ENCODE measurements at places on chromosomes 3 and 15.

DNA sequence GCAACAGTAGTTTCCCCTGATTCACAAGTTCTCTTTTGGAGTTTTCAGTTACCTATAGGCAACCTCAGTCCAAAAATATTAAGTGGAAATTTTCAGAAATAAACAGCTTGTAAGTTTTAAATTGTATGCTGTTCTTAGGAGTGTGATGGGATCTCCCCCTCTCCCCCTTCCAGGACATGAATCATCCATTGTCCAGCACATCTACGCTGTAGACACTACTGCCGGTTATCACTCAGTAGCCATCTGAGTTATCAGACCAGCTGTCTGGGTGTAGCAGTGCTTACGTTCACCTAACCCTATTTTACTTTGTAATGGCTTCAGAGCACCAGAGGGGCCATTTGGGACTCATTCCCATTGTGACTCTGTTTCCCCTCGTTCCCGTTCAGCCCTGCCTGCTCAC lies 96.7 kb upstream of the PLXNA1 start:
- DNase-seq = no peak

- DNase-seq = no peak
Observed at GRCh38 chr3:33425453-33425852, 14.8 kb downstream of the UBP1 start.

GRCh38 chr15:67564968-67565345 lies 22.5 kb downstream of the MAP2K5 start:
- no peak for DNase-seq

DNA sequence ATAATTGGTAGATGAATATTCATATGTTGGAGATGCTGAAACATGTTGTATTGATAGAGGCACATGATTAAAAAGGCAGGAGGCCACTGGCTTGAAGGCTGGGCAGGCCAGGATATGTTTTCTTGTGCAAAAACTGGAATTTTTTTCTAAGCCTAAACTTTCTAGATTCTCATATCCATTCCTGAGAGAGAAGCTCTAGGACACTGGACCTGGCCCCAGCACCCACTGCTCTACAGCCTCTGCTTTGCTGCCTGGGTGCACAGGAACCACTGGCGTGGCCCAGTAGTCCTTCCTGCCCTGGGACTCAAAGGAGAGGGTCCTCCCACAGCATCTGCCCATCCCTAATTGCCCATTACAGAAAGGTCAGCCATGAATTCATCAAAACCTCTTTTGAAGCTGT lies 58.1 kb upstream of the APEH start:
- DNase-seq = no peak

DNA sequence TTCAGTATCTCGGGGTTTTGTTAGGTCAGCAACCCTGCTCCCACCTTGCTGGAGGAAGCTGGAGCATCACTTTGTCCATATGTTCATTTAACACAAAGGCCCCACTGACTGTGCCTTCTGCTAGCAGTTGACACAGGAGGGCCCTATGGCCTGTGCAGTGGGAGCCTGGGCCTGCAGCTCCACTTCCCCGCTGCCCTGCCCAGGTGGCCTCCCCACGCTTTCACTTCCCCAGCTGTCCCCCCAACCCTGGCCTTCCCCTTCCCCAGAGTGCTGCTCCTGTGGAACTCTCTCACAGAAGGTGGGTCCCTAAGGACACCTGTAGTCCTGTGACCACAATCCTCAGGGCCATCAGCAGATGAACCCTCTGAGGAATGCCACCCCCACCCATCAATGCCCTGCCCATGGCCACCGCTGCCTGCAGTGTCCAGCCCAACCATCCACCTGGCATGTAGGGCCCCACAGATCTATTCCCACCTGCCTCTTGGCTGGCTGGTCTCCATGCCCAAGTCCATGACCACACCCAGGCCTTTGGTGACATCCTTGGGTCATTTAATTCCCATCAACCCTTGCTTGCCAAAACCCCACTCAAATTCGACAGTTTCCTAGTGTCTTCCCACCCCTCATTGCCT lies 13.5 kb downstream of the TBC1D21 start:
- no peak for DNase-seq

DNA sequence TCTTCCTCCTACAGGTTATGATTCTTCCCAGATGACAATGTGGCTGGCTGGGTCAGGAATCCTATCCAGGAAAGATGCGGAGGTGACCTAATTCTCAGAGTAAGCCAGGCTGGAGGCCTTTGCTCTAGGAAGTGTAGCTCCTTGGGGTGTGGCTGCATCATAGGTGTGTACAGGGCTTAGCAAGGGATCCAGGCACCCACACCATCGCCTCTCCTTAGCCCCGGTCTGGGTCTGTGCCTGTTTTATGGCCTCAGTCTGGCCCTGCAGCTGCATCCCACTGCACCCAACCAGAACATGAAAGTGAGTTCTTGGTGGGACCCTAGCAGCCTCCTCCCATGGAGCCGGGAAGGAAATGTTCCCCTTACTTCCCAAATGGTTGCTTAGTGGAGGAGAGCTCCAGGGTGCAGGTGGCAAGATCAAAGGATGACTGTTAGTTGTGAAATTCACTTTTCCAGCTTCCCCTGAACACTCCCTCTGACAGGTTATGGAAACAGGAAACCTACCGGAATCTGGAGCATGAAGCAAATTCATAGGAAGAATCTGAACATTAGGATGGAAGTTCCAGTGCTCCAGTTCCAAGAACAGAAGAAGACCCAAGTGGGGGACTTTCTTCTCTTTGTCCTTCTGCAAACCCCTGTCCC lies 2.7 kb upstream of the AMOTL2 start:
- no peak for DNase-seq

DNA sequence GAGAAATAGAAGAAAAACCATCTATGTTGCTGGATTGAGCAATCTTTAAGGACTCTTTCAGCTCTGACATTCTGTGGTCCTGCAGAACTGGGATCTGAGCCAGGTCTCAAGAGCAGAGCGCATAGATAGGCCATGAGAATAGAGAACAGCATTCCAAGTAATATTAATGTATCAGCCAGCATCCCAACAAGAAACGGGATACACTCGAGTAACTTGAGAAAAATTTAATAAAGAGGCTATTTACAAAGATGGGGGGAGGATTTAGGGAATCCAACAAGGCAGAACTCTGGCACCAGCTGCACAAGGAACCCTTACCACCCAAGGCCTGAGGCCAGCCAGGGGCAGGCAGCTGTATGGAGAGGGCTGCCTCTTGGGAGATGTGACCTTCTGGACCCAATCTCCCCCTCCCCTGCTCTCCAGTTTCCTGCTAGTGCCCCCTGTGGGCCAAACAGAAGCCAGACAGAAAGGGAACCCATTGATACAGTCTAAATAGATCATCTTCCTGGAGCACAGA lies 8.2 kb downstream of the TMOD2 start:
- no peak for DNase-seq

DNA sequence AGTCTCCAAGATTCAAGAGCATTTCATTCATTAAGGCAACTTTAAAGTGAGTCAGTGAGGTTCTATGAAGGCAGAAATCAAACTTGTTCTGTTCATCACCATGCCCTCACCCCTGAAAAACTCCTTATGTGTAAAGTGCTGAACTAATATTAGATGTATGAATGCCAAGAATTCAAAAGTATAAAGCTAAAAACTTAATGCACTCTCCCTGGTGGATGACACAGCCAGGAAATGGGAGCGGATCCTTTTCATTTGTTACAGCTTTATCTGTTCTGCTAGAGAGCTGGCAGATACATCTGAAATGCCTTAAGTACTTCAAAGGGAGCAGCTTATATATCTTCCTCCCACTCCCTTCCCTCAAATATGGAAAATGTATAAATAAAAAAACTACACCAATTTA lies 8.2 kb downstream of the TXNRD3 start:
- DNase-seq = no peak

DNA sequence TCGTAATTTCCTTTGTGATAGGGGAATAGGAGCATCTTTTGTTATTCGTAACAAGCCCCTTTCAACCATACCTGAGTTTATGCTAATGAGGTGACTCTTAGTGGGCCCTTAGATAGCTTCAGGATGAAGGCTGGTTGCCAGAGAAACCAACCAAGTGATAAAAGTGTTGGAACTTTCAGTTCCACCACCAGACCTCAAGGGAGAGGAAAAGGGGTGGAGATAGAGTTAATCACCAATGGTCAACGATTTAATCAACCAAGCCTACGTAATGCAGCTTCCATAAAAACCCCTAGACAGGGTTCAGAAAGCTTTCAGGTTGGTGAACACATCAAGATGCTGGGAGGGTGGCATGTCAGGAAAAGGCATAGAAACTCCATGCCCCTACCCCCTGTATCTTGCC lies 33.0 kb downstream of the HERC1 start:
- no peak for DNase-seq

- no peak for DNase-seq
Observed at GRCh38 chr3:126542340-126543241, 16.1 kb downstream of the C3orf22 start.

DNA sequence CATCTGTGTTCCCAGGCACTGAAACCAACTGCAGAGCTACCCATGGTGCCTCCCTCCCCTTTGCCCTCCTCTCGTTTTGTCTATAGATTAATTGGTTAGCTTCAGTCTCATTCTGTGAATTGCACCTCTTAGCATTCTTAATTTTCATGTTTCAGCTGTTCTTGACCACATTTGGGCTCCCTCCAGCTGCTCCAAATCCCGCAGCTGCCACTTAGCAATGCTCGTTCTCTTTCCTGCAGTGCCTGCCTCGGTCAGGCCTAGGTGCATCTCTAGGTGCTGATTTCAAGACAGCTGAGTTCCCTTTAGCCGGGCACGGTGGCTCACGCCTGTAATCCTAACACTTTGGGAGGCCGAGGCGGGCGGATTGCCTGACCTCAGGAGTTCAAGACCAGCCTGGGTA lies 47.0 kb upstream of the SMAD3 start:
- no peak for DNase-seq

DNA sequence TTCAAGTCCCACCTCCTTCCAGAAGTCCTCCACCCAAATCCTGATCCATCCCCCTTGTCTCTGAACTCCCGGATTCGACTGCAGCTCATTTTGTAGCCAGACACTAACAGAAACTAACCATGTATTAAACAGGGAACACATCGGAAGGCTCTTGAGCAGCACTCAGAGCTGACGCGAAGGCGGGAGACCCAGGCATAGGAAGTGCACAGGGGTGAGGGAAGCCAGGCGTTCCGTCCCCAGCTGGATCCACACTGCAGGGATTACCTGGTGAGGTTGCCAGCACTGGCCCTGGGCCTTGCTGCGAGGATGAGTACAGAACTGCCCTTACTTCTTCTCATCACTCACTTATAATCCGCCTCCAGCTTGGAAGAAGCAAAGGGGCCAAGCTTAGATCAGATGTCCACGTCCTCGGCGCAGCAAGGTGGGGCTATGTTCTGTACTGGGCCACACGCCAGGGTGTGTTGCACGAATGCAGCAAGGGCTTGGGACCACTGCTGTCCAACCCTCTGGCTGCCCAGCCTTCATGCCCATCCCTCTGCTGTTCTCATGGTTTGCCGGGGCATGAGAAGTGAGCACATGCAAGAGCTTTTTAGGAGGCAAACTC lies 124.2 kb upstream of the SMAD3 start:
- DNase-seq = no peak

- DNase-seq = no peak
Observed at GRCh38 chr3:144957398-144958101, 985.9 kb downstream of the DIPK2A start.

- no peak for DNase-seq
Observed at GRCh38 chr15:72774696-72775383, 8.7 kb downstream of the ADPGK start.

- DNase-seq = no peak
Observed at GRCh38 chr15:40921949-40922607, 7.1 kb upstream of the DLL4 start.

GRCh38 chr3:42663581-42664437 lies 10.3 kb downstream of the ZBTB47 start:
- no peak for DNase-seq

- no peak for DNase-seq
Observed at GRCh38 chr3:19274576-19274975, 126.3 kb downstream of the KCNH8 start.

DNA sequence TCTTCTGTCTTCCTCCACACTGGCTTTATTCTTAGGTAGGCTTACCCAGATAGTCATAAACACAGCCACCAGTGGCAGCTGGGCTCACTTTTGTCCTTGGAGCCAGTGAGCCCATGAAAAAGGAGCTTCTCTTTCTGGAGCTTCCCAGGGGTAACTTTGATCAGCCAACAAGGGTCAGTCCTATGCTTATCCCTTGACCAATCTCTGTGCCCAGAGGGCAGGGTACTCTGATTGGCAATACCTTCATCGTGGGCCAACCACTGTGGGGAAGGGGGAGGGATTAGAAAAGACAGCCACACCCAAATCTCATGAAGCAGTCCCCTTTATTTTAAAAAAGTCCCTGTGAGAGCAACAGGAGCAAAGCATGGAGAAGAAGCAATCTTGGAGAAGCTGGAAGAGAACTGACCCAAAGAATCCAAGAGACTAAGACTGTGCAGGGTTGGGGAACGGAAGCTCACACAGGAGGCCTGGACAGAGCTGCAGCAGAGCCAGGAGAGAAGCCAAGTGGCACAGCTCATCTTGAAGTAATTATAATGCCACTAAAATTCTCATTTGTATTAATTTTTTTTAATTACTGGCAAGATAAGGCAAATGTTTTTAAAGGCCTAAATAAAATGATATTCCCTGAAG lies 70.4 kb downstream of the SSUH2 start:
- no peak for DNase-seq

- no peak for DNase-seq
Observed at GRCh38 chr3:120341658-120342346, 7.4 kb downstream of the LRRC58 start.

DNA sequence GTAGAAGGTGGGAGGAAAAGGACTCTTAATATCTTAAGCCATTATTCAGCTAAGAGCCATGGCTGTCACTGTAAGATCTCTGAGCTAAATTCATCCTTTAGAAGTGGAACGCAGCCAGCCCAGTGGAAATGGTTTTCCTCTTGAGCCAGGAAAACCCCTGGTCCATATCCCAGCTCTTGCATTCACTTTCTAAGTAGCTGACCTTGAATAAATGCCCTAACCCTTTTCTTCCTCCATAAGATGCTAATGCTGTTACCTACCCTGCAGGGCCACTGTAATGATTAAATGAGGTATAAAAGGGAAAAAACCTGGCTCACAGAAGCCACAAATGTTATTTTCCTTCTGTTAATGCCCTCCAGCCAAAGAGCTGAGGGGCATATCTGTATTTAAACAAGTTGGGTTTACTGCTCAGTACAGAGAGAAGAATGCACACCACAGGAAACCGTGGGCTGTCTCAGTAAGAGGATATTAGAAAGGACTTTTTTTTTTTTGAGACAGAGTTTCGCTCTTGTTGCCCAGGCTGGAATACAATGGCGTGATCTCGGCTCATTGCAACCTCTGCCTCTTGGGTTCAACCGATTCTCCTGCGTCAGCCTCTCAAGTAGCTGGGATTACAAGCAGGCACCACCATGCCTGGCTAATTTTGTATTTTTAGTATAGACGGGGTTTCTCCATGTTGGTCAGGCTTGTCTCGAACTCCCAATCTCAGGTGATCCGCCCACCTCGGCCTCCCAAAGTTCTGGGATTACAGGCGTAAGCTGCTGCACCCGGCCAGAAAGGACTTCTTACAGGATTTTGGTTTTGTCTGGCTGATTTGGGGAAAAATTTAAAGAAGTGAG lies 6.8 kb downstream of the UBL7 start:
- DNase-seq = no peak

GRCh38 chr3:128648940-128649663 lies 1.5 kb downstream of the RPN1 start:
- DNase-seq = no peak

GRCh38 chr15:68989541-68990230 lies 24.8 kb upstream of the NOX5 start:
- DNase-seq = no peak

All from Panc1 (cell line).